ENCODE measurements at places on chromosomes 1 and 21.

- peak; percentile 59 for DNase-seq
Observed at GRCh38 chr1:9689011-9689706, 37.6 kb downstream of the PIK3CD start.

GRCh38 chr1:77874804-77875445 is 13.5 kb upstream of the NEXN start:
- DNase-seq: no peak

GRCh38 chr1:109279615-109280278 is 3.2 kb downstream of the PSRC1 start:
- DNase-seq: no peak

- DNase-seq: no peak
Observed at GRCh38 chr1:155210314-155211104, 2.0 kb downstream of the MTX1 start.

- no peak for DNase-seq
Observed at GRCh38 chr1:181191494-181192040, 103.1 kb downstream of the IER5 start.

DNA sequence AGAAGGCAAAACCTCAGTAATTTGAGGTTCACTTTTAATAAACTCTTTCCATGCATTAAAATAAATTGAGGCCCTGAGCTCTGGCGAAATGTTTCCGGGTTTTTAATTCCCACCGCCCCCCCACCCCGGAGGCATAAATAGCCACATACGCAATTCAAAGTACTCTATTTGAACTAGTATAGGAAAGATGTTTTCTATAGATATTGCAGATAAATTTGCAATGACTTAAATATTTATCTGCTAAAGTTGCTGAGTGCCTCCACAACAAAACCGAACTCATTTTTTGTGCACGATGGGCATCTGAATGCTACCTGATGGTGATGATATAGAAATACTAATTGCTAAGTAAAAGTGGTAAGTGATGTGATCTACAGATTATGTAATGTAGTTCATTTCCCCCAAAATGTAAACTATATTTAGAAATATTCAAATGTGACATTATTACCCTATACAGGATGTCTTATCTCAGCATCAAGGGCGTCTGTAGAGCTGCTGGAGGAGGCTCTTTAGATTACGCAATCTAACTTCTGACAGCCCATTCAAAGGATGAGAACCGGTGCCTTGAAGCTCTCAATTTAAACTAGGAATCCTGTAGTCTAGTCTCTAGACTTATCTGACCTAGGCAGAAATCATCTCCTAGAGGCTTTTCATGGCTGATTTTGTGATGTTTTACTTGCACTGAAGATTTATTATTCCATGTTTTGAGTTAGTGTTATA is 8.5 kb downstream of the IRF2BP2 start:
- DNase-seq: no peak

DNA sequence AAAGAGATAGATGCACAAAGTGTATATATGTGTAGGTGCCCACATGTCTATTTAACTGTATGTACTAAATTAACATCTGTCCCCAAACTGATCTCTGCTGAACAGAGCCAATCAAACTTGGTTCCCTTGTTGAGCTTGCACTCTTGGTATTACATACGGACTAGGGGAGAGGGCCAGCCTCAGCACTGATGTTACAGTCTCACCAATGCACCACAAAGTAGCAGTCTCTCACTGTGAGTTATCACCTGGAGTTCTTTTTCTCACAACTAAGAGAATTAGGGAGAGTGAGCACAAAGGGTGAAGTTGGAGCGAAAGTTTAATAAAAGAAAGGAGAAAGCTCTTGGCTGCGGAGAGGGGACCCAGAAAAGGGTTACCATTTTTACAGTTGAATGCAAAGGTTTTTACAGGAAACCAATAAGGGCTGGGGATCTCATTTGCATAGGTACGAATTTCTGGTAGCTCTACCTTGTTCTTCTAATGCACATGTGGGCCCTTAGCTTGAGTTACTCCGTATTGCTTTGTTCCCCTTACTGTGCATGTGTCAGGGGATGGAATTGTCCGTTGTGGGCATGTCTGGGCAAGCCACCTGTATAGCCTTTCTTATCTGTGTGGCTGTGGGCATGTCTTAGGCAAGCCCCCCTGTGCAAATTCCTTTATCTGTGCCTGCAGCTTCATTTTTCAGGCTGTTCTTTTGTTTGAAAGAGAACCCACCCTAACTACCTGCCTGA is 13.3 kb upstream of the CHI3L2 start:
- no peak for DNase-seq

GRCh38 chr1:67838180-67838910 is 5.1 kb upstream of the GNG12 start:
- DNase-seq: no peak

GRCh38 chr1:94600556-94600955 is 59.0 kb upstream of the F3 start:
- no peak for DNase-seq

- DNase-seq: no peak
Observed at GRCh38 chr21:44727757-44728156, 16.4 kb upstream of the TSPEAR start.

DNA sequence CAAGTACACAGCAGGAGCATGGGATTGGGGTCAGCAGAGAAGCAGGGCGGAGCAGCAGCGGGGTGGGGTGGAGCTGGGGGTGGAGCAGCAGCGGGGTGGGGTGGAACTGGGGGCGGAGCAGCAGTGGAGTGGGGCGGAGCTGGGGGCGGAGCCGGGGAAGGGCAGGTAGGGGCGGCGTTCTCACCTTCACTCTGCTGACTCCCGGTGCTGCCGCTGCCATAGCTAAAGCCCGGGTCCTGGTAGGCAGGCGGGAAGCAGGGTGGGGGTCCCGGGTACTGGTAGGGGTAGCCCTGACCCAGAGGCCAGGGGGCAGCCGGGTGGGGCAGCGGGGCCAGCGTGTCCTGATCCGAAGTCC is 6.7 kb downstream of the TAS1R3 start:
- DNase-seq: no peak

DNA sequence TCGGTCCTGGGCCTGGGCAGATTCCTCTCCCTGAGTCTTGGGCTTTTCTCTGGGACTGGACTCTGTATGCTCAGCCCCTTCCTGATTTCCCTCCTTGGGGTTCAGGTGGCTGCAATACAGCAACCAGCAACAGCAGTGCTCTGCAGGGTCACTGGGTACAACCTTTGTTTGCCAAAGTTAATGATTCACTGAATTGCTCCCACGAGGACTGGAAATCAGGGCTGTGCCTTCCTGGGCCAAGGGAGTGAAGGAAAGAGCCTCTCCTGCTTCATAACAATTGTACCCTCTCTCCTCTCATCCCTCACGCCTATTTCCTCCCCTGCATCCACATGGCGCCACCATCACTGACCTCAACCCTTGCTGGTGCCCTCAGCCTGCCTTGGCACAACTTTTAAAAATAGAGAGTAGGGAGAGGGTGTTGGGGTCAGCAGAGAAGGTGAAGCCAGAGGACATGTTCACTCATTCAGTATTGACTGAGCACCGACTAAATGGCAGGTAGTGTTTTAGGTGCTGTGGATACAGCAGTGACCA is 52.8 kb upstream of the GOLT1A start:
- DNase-seq: peak; percentile 87

GRCh38 chr1:6329396-6329795 is 64.2 kb downstream of the ACOT7 start:
- DNase-seq: no peak

GRCh38 chr1:212531796-212532195 is 76.8 kb upstream of the ATF3 start:
- DNase-seq: no peak

Measured in large intestine (tissue), 12 donors.